ENCODE measurements at places on chromosomes 5 and 9.

- peak; percentile 83 for DNase-seq
Measured at GRCh38 chr5:14869233-14869632, 2.3 kb downstream of the ANKH start.

- DNase-seq: peak; percentile 7
Measured at GRCh38 chr9:15843316-15843715, 290.5 kb downstream of the CCDC171 start.

DNA sequence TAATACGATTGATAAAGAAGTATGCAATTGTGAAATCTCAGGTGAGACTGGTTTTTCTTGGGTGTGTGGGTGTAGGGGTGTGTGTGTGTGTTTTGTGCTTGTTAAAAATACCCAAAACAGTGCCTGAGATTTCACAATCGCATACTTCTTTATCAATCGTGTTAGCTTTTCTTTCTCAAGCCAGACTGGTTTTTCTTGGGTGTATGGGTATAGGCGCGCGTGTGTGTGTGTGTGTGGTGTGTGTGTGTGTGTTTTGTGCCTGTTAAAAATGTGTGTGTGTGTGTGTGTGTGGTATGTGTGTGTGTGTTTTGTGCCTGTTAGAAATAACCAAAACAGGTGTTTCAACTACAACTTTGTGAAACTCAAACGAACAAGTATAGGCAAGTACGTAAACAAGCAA is 53.7 kb downstream of the CERT1 start:
- DNase-seq: no peak

DNA sequence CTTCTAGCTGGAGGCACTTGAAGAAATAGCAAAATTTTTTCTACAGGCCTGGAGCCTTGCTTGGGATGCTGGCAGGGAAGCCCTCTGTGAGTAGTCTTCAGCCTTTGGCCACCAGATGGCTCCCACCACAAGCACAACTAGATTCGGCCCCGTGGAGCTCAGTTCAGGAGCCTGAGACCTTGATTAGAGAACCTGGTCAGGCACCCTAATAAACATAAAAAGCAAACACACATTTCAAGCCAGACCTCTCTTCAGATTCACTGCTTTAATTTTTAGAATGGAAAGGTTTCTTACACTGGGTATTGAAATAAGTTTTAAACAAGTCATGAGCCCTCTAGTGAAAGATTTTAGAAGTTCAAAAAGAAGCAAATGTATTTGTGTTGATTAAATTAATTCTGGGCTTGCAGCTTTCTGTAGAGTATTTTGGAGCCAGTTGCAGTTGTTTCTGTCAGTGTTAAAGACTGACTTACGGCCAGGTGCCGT is 41.4 kb downstream of the GLRX start:
- DNase-seq: peak; percentile 91

DNA sequence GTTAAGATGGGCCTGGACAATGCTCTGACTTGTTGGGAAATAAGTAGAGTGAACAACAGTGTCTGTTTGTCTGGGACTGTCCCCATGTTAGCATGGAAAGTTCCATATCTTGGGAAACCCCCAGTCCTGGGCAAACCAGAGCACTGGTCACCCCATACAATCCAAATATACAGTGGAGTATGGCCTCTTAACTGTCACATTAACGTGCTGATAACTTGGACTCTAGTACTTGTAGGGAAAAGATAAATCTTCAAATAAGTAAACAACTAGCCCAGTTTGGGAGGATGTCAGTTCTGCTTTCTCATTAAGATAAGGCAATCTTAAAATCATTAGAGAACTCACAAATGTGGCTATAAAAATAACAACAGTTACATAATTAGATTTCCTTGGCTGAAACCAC is 47.6 kb upstream of the JAK2 start:
- peak; percentile 45 for DNase-seq

DNA sequence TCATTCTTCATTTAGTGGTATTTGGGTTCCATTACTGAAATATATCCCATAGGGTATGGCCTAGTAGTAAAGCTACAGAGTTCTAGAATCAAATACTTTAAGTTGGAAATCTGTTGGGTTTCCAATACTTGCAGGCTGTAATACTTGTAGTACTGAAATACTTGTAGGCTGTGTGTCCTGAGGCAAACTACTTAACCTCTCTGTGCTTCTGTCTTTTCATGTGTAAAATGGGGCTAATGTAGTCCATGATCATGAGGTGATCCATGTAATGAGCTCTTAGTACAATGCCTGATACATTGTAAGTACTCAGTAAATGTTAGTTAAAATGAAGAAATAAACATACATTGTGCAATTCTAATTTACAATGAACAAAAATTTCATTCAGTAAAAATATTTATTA is 368.9 kb downstream of the CSNK1G3 start:
- no peak for DNase-seq

DNA sequence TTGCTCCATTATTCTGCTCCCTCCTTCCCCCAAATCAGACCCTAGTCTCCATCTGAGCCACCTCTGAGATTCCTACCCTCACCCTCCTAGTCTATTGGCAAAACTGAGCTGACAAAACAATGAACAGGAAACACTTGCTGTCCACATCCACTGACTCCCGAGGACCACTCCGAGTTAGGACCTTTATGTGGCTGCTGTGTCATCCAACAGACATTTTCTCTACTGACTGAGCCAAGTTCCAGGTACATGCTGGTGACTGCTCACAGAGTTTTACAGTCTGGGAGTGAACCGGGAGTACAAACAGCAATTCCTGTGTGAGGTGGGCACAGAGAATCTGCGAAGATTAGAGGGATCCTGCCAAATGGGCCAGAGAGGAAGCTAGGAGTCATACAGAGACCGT is 39.2 kb downstream of the CFAP90 start:
- no peak for DNase-seq

DNA sequence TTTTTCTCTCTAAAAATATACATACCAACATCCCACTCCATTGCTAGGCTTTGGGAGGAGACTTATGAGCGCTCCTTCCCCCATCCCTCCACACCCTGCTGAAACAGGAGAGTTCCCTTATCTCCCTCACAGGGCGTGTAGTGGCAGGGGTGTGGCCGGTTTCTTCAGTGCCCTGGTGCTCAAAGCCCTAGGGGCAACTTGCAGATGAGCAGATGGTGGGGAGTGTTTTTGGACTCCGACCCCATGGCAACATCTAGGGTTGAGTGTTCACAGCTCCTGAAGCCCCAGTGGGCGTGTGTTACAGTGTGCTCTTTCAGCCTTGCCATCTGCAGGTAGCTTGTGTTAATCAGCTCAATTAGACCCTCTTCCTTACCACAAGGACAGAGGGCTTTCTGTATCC is 409.5 kb downstream of the MAT2B start:
- peak; percentile 41 for DNase-seq

DNA sequence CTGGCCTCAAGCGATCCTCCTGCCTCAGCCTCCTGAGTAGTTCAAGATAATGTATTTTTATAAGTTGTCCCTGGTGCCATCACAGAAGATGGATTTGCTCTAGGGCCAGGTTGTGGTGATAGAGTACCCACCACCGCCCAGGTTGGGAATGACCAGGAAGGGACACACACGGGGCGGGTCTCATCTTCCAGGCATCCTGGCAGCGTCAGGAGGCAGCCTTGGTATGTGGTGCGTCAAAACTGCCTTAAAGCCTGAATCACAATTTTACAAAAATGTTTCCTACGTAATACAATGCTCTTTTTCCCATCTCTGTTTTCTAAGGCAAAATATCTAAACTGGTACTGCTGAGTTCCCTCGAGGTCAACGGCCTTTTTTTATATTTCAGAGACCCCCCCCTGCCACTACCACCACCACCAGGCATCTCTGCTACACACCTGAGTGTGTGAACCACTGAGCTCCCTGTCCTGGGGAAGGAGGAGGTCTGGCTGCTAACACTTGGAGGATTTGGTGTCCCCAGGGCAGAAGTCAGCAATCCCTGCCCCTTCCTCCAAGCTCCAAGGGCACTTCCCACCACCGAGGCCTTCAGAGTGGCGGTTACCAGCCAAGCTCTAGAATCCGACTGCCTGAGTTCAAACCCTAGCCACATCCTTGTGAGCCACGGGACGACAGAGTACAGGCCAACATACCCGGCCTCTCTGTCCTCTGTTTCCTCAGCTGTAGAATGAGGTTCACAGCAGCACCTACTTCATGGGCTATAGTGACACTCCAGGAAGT is 47.3 kb downstream of the SLC6A7 start:
- DNase-seq: no peak

DNA sequence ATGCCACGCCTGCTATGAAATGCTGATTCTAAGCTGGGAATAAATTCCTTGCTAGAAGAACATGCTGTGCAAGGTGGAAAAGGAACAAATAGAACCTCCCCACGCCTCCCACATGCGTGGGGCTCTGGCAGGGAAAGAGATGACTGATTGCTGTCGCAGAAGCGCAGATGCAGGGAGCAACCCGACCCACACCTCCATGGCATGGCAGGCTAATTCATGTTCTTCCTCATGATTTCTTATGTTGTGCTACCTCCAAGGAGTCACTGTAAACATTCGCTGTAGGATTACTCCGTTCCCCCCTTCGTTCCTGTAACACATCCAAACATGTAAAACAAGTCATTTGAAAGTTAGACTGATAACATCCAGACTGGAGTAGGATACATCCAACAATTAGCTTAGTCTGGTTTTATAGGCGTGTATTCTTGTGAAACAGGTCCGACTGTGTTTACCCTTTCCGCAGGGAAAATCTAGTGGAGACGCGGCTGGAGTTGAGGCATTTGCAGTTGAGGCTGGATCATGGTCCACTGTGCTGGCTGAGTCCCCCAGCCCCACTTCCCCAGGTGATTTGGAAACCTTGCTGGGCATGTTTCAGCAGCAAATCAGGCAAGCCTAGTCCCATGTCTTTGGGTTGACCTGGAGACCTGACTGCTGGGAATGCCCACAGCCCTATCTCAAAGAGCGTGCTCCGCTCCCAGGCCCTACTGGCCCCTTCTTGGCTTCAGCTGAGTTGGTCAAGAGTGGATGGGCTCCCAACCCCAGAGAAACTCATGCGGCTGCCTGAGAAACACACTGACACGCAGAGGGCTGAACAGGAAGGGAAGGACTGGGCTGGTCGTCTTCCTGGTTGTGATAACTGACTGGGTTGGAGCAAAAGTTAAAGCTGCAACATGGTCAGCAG is 24.8 kb upstream of the ANKRD33B start:
- DNase-seq: no peak

GRCh38 chr5:175698401-175699115 is 40.7 kb downstream of the HRH2 start:
- DNase-seq: no peak

DNA sequence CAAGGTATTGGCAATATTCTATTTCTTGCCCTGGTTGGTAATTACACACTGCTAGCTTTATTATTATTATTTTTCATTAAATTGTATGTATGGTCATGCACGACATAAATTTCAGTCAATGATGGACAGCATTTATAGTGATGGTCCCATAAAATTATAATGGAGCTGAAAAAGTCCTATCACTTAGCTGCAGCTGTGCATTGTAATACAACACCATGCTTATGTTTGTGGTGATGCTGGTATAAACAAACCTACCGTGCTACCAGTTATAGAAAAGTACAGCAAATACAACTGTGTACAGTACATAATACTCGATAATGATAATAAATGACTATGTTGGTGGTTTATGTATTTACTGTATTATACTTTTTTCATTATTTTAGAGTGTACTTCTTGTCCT is 65.5 kb downstream of the NR3C1 start:
- no peak for DNase-seq

DNA sequence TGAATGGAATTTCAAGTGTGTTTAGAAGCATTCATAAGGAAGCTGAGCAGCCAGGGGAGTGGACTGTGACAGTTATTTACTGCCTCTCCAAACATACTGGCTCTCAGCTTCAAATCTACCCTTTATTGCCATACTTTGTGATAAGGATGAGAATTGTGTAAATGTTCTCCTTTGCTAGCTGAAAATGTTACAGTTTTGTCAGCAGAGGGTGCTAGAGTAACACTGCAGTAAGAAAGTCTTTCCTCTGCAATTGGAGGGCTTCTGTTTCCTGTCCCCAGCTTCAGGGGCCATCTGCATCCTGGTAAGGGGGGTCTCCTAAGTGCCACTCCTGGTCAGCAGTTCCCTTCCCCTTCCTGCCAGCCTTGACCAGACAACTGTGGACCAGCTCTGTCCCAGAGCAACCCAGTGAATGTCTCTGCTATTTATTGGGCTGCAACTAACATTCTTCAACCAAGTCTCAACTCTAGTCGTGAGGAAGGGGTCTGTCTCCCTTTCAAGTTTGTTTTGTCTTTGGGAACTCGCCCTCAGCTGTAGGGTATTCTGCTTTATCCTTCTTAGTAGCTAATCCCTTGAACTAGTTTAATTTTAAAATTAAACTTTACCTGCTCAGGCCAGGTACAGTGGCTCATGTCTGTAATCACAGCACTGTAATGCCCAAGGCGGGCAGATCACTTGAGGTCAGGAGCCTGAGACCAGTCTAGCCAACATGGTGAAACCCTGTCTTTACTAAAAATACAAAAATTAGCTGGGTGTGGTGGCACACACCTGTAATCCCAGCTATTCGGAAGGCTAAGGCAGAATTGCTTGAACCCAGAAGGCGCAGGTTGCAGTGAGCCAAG is 45.3 kb downstream of the RAPGEF6 start:
- DNase-seq: peak; percentile 75

DNA sequence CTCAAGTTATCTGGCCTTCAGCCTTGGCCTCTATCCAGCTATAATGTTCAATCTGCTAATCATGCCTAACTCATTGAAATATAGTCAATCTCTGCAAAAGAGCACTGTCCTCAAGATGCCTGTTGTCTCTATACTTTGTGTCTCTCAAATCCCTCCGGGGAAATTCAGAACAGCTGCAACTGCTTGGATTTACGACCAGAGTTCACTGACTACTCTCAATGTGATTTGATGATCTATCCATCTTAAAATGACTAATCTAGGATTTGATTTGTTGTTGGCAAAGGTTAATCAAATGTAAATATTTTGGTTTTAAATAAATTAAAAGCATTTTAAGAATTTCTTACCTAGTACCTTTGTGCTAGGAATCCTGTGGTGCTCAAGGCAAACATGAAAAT is 40.9 kb downstream of the SVEP1 start:
- no peak for DNase-seq

GRCh38 chr5:156526081-156526925 is 199.3 kb downstream of the SGCD start:
- no peak for DNase-seq

- DNase-seq: peak; percentile 55
Measured at GRCh38 chr9:128882677-128883603, 1.0 kb downstream of the LRRC8A start.

GRCh38 chr5:81779125-81779915 is 28.4 kb upstream of the SSBP2 start:
- peak; percentile 48 for DNase-seq

GRCh38 chr9:112884101-112884500 is 6.6 kb downstream of the SLC46A2 start:
- DNase-seq: no peak

DNA sequence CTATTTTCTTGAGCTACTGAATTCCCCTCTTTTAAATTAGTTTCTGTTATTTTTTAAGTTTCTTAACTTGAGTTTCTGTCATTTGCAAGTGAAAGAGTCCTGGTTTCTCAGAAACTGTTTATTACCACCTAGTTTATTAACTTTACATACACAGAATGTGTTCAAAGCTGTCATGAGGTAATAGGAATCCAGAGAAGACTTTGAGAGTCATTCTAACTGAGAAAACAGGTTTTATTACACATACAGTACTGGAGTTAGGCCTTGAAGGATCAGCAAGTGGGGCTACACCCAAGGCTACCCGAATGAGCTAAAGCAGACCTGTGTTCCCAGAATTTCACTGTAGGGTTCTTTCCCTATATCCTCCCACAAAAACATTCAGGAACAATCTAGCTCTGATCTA is 33.1 kb downstream of the FAM114A2 start:
- DNase-seq: no peak

- no peak for DNase-seq
Measured at GRCh38 chr5:103057208-103058130, 62.5 kb downstream of the GIN1 start.

GRCh38 chr5:156031181-156031580 is 295.8 kb upstream of the SGCD start:
- no peak for DNase-seq

Data from hematopoietic multipotent progenitor cell treated with erythropoietin and hydrocortisone succinate and interleukin-3 and kit ligand, for 17 days (in vitro differentiated cells).